Stimulated activated CD8-positive, alpha-beta memory T cell treated with anti-CD3 and anti-CD28 coated beads, Interleukin-4, amount 100 ng/mL, for 1 hour (primary cell): ENCODE measurements at places on chromosomes 6 and 20.

GRCh38 chr20:62918147-62918546, 8.2 kb downstream of the DIDO1 start:
- no peak for DNase-seq

DNA sequence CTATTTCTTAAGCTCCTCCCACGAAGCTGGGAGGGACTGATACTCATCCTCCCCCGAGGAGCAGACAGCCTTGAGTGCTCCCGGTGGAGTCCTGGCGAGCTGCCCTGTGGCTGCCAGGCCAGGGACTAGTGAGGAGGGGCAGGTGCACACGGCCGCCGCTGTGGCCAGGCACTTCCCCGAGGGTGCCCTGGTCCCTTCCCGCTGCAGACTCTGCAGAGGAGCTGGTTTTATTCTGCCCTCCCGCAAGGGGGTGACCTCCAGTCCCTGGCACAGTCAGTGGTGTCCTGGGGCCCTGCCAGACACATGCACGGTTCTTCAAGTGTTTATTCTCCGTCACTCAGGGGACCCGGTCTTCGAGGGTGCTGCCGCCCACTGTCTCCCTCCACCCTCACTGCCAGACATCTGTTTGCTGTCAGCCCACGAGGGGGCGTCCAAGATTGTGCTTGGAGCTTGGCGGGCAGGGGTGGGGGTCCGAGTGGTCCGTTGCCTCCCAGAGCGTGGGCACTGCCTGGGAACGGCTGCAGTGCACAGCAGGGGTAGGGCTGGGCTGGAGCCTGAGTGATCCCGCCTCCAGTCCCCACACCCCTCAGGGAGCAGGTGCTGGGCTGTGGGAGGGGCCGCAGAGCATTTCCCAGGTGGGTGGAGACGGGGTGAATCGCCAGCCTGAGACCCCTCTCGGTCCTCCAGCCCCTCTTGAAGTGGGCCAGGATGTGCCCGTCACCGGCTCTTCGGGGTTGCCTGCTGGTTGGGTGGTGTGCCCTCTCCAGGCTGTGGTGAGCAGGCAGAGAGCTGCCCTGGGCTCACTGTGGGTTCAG, 3.1 kb upstream of the CABLES2 start:
- no peak for DNase-seq

- DNase-seq, result no peak
Measured at GRCh38 chr20:62080249-62080990, 14.7 kb upstream of the TAF4 start.

DNA sequence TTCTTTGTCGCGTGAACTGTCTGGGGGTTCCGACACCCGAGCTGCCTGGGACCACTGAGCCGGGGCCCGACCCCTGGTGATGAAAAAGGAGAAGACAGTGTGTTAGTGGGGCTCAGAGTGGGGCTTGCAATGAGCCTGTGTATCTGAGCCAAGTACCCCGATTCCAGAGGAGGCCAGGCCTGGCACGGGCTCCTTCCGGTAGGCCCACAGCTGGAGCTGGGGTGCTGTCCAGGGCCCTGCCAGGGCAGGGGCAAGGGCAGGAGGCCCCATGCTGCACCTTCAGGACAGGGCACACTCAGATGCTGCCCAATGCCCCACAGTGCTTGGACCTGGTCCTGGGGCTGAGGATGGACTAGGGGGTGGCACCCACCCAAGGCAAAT, 89.4 kb downstream of the TAF4 start:
- DNase-seq, result no peak

DNA sequence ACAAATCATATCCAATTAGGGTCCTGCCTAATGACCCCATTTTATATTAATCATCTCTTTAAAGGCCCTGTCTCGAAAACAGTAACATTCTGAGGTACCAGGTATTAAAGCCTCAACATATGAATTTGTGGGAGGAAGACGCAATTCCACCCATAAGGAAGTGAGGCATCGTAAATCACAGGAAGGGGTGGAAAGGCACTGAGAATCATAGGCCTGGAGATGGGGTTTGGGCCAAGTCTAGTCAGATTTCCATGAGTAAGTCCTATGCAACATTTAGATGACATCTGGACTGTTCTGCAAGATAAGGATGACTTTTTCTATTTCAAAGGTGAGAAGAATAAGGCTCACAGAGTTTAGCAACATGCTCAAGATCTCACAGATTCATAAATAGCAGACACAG, 534.0 kb downstream of the KHDRBS2 start:
- no peak for DNase-seq

DNA sequence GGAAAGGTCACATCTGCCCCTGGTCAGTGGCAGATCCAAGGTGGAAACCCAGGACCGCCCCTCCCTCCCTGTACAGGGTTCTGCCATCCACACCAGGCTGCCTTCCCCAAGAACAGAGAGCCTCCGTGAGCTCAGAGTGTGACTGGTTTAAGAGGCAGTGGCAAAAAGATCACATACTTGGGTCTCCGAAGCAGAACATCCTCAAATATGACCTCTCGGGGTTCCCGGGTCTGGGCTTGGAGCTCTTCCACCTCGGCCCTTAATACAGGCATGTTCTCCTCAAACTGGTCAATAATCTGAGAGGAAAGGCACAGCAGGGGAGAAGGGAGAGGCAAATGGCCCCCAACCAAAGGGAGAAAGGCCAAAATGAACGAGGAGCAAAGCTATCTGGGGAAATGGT, 14.8 kb downstream of the C20orf96 start:
- no peak for DNase-seq

- no peak for DNase-seq
Measured at GRCh38 chr6:158474961-158475343, 84.9 kb upstream of the TMEM181 start.

GRCh38 chr20:1474817-1475603, 8.4 kb upstream of the NSFL1C start:
- no peak for DNase-seq

DNA sequence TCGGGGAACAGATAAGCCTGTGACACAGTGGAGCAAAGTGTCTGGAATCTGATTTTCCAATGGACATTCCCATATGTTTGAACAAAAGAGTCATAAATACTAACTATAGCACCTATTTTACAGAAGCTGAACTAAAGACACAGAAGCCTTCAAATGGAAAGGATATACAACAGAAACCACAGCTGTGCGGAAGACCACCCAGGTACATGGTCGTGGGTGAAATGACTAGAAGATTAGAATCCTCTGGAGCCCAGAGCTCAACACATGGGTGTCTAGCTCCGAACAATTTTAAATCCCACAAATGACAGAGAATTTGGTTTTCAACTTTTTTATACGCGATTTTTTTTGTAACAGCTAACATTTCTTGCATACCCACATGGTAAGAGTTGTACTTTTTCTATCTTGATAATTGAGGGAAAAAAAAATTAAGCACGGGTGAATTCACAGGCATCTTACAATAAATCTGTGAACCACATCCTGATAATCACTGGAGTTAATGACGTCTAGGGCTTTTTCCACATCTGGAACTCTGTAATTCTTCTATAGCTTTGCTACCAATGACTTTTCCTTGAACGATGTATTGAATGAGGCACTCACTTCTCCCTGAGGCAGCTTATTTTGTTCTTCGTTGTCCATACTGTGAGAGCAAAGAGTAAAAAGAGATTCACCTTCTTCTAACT, 271.1 kb upstream of the AGPAT4 start:
- no peak for DNase-seq

GRCh38 chr6:125432963-125433362, 131.2 kb upstream of the HDDC2 start:
- no peak for DNase-seq

- no peak for DNase-seq
Measured at GRCh38 chr6:143068001-143068400, 7.3 kb downstream of the AIG1 start.

DNA sequence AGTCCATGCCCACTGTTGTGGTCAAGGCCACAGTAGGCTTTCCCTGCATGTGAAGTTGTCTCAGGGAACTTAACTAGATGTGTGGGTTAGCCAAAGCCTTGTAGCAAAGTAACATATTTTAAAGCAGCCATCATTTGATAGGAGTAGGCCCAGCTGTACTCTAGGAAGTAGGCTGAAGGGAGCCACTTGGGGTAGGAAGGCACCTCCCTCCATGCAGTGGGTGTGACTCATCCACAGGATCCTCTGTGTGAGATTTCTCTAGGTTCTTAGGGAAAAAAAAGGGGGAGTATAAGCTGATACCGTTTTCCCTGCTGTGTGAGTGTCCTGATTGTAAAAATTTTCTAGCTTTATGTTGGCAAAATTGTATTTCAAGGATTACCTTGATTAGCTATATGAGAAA, 44.7 kb downstream of the VAPB start:
- no peak for DNase-seq

DNA sequence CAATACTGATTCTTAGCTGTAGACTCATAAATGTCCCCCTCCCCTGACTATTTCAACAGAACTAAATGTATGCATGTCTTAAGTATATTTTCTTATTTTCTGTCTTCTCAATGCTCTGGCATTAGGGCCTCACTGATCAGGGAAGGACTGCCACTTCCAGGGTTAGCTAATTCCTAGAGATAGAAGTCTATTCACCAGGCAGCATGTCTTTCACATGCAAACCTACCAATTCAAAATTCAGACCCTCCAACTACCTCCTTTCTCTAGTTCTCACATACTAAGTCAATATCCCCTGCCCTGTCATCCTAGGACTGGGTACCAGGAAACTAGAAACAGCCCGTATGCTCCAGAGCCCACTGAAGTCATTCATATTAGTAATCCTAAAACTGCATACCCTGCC, 132.3 kb downstream of the RALGAPA2 start:
- DNase-seq, result no peak

GRCh38 chr6:6026513-6027205, 19.9 kb upstream of the NRN1 start:
- no peak for DNase-seq

DNA sequence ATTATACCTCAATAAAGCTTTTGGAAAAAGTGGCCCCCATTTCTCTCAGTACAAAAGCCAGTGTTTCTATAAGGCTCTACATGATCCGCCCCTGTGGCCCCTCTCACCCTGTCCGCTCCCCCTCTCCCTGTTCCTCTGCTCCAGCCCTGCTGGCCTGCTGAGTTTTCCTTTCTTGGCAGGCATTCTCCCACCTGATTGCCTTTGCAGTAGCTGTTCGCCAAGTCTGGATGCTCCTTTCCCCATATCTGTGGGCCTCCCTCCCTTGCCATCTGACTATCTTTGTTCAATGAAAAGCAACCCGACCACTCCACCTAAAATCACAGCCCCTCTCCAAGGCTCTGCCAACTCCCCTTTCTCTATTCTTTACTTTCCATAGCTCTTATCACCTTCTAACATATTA, 33.2 kb downstream of the CDH22 start:
- no peak for DNase-seq

GRCh38 chr6:163963205-163964120, 548.9 kb downstream of the QKI start:
- DNase-seq, result no peak

DNA sequence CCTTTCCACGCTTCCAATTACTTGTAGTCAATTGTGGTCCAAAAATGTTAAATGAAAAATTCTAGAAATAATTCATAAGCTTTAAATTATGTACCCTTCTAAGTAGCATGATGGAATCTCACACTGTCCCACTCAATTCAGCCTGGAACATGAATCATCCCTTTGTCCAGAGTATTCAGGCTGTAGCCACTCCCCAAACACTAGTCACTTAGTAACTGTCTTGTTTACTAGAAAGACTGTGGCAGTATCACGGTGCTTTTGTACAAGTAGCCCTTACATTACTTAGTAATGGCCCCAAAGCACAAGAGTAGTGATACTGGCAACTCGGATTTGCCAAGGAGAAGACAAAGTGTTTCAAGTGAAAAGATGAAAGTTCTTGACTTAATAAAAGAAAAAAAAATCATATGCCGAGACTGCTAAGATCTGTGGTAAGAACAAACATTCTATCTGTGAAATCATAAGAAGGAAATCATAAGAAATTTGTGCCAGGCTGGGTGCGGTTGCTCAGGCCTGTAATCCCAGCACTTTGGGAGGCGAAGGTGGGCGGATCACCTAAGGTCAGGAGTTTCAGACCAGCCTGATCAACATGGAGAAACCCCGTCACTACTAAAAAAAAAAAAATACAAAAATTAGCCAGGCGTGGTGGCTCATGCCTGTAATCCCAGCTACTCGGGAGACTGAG, 168.5 kb upstream of the SIM1 start:
- no peak for DNase-seq

DNA sequence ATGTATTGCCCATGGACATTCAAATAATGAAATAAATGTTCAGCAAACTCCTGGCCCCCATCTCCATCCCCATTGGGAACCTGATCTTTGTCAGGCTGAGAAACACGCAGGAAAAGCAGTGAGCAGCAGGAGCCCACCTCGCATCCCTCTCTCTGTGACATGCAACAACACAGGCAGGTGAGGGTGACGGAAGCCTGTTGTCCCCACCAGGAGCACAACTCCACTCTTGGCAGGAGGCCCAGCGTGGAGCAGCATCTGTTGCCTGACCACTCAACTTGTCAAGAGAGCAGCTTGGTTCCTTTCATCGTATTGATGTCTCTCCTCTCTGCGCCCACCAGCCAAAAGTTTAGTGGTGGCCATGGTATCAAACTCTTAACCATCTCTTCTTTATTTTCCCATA, 586.9 kb upstream of the ARID1B start:
- no peak for DNase-seq

DNA sequence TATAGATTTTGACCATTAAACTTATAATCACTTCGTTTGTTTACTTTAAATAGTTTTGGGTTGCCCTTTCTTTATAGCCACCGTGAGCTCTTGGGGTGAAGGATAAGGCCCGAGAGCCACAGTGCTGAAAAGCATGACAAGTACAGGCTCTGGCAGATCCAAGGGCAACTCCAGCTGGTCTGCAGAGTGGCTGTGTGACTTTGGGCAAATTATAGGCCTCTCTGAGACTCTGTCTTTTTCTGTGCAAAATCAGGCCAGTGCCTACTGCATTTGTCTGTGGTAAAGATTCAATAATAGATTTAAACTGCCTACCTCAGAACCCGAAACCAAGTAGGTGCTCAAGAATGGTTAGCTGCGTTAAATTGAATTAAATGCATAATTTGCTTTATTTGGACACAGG, 511.3 kb downstream of the QKI start:
- no peak for DNase-seq

- DNase-seq, result no peak
Measured at GRCh38 chr6:22042706-22043105, 254.1 kb downstream of the PRL start.

GRCh38 chr6:14450578-14450977, 333.0 kb downstream of the CD83 start:
- DNase-seq, result no peak
